ENCODE measurements at places on chromosomes 6 and 20.

DNA sequence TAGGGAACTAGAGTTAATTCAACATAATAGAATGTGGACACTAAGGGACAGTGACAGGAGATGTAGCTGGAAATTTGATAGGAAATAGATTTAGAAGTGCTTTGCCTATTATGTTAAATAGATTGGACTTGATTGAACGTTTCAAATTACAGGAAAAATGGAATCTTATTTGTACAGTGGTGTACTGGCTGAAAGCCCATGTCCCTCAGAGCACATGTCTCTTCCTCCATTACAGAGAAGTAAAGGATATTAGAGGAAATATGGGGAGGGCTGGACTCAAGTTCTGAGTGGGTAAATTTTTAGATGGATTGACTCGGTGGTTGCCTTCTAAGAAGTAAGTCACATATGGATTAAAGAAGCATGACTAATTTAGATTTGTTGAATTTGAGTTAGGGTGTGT is 11.4 kb downstream of the PKIB start:
- no peak for DNase-seq

- DNase-seq, result no peak
Observed at GRCh38 chr6:47967843-47968242, 143.2 kb downstream of the PTCHD4 start.

GRCh38 chr6:106247293-106247692 is 78.3 kb downstream of the ATG5 start:
- DNase-seq, result no peak

- no peak for DNase-seq
Observed at GRCh38 chr20:25286917-25287316, 39.0 kb downstream of the PYGB start.

DNA sequence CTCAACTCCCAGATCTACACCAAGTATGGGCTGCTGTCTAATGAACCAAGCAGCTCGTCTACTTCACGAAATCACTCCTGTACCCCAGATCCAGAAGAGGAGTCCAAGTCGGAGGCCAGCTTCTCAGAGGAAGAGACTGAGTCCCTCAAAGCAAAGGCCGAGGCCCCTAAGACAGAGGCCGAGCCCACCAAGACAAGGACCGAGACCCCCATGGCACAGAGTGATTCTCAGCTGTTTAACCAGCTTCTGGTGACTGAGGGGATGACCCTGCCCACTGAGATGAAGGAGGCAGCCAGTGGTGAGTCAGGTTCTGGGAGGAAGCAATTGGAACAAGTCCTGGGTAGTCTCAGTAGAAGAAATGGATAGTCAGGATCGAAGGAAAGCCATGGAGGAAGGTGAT is 5.8 kb downstream of the CUL9 start:
- no peak for DNase-seq

DNA sequence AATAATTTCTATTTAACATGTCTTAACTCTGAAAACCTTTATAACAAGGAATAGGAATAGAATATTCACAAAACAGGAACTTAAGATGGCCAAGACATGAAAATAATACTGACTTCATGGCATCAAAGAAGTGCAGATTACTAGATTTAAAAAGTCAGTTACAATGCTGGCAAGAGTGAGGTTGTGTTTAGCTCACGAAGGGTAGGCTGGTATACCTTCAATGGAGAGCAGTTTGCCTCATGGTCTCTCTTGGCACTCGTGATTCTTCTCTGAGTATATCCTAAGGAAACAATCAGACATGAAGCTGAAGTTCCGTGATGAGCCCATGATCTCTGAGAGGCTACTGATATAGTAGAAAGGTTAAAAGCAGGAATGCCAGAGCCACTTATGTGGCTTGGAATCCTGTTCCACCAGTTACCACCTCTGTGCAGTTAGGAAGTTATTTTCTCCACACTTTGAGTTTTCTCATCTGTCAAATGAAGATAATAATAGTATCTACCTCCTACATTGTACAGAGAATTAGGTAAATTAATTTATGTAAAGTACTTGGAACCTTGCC is 7.2 kb downstream of the NCOA7 start:
- no peak for DNase-seq

DNA sequence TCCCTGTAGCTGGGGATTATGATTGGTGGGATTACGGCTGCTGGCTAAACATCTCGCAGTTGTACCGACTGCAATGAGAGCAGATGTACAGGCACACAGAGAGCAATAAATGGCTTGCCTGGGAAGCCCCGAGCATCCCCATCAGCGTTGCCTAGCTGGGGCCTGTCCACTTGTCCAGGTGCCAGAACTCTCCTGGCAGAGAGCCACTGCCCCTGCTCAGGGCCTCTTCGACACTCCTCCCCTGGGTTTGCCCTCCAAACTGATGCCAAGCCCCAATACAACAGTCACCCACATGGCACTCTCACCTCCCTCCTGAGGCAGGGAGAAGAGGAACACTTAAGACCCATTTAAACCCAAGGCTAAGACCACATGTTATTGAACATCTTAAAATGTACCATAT is 715.1 kb downstream of the PTPRT start:
- no peak for DNase-seq

GRCh38 chr6:136563386-136564152 is 13.3 kb upstream of the MAP7 start:
- no peak for DNase-seq

GRCh38 chr6:54053881-54054391 is 57.3 kb upstream of the MLIP start:
- DNase-seq, result no peak
